Left ventricle myocardium inferior (tissue), 1 donor: ENCODE measurements at places on chromosomes 16 and 17. TPM values are rescaled to one million over a fixed set of nuclear protein-coding genes. Genes with fewer than 3 reads are reported as not detected.

SCGB1C2 gene
- not detected for total RNA-seq

GRCh38 chr17:62611728-62612127 is 15.7 kb upstream of the MRC2 start:
- no peak for DNase-seq

DNA sequence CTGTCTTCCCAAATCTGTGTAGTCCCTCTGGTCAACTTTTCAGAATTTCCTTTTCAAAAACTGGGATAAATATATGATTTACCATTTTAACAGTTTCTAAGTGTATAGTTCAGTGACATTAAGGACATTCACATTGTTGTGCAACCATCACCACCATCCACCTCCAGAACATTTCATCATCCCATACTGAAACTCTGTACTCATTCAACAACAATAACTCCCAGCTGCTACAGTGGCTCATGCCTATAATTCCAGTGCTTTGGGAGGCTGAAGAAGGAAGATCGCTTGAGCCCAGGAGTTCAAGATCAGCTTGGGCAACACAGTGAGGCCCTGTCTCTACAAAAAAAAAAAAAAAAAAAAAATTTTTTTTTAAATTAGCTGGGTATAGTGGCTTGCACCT is 131.0 kb downstream of the AATF start:
- no peak for DNase-seq

GRCh38 chr17:6706996-6707395 is 6.2 kb downstream of the SLC13A5 start:
- DNase-seq: no peak

GRCh38 chr17:81045590-81046095 is 10.7 kb downstream of the BAIAP2 start:
- no peak for DNase-seq

GRCh38 chr16:764848-765487 is 4.4 kb downstream of the MSLN start:
- no peak for DNase-seq

DNA sequence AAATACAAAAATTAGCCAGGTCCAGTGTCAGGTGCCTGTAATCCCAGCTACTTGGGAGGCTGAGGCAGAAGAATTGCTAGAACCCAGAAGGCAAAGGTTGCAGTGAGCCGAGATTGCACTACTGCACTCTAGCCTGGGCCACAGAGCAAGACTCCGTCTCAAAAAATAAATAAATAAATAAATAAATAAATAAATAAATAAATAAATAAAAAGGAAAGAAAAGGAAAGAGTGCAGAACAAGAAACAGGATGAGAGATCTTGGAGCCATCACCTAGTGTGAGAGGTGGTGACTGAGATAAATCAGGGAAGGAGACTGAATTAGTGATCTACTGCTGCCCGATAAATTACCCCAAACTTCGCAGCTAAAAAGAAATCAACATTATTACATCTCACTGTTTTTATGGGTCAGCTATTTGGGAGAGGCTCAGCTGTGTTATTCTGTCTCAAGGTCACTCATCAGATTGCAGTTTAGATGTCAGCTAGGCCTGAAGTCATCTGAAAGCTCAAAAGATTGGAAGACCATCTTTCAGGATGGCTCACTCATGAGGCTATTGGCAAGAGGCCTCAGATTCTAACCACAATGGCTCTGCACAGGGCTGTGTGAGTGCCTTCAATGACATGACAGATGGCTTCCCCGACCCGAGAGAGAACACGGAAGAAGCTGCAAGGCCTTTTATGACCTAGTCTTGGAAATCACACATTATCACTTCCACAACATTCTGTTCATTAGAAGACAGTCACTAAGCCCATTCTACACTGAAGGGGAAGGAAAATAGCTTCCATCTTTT is 66.4 kb downstream of the CMC2 start:
- DNase-seq: no peak

DNA sequence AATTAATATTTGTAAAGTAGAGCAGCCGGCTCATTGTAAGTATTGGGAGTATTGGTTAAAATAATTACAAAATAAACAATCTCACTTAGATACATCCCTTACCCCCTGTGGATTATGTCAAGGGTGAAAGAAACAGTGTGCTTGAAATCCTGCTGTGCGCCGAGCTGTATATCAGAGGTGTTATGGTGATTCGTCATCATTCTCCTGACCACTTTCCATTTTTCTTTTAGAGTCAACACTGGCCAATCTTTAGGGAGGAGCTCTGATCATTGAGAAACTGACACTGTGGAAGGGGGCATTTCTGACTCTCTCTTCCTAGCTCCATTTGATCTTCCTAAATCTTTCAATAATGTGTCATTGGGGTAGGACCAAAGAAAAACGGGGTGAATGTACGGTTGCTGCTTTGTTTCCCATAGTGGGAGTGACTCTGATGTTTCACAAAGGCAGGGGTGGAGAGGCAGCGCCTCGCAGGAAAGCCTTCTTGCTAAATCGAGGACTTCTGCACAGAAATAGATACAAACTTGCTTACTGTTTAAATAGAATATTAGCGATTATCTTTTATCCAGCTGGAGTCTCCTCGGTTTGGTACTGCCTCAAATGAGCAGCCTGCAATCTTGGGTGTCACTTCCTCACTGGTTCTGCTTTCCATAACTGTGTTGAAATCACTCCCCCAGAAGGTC is 123.4 kb downstream of the PRKCB start:
- no peak for DNase-seq

DNA sequence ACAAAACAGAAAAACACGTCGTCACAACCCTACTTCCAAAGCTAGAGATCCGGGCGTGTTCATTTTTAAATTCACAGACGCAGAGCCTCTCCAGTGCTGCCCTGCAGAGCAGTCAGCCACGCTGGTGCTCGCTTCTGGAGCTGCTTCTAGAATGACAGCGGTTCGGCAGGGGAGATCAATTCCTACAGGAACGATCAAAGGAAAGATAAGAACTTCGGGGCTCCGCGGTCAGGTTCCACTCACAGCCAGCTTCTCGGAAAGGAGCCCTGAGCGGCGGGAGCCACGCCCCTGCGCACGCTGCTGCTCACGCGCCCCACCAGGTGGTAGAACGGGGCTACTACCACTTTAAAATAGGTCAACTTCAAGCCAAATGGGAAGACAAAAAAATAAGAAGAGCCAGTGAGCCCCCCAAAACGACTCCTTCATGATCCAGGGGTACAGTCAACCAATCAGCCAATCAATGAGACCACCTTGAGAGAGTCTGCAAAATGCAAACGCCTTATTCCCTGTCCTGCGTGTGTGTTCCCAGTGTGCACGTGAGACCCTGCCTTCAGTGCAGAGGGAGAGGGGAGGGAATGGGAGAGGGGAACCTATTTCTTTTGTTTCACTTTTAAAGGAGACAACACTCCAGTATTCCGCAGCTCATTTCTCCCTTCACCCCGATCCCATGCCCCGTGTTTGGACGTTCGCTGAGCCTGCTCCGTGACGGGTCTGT is 209.7 kb downstream of the RBFOX3 start:
- peak; percentile 60 for DNase-seq

PRSS8 gene
- total RNA-seq: not detected

DNA sequence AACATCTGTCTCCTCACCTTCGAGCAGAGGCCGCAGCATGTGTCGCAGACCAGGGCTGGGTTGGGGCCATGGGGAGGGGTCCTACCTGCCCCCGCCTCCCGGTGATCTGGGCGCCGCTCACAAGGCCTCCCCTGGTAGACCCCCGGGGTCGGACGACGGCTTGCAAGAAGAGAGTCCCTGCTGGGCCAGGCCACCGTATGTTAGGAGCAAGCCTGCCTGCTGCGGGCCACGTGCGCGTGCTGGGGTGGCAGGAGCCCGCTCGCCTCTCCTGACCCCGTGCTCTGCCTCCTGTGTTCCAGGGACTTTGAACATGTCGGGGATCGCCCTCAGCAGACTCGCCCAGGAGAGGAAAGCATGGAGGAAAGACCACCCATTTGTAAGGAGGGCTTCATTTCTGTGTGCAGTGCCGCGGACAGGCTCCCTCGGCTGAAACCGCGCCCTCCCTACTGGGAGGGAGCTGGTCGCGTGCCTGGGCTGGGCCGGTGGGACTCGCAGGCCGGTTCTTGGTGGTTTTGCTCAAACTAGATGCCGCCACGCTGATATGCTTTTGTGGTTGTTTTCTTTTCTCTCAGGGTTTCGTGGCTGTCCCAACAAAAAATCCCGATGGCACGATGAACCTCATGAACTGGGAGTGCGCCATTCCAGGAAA is 4.4 kb downstream of the UBE2I start:
- no peak for DNase-seq

FBXO39 gene
- total RNA-seq: not detected

- no peak for DNase-seq
Measured at GRCh38 chr17:28381141-28381825, 9.8 kb downstream of the SARM1 start.

DNA sequence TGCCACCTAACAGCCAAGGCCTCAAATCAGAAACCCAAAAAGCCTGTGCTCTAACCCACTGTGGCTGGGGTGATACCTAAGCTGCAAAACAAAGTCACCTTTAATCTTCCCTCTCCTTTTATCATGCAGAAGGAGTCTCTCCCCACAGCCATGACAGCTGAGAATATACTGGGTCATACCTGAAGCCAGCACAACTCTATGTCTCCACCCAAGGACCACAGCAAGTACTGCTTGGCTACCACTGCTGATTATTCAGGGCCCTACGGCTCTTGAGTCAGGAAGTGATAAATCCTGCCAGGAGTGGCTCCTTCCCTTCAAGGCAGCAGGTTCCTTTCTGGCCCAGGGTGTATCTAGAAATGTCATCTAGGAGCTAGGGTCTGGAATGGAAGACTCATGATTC is 151.5 kb upstream of the TOM1L1 start:
- DNase-seq: no peak

BFAR gene
- total RNA-seq: 28.6 TPM

DNA sequence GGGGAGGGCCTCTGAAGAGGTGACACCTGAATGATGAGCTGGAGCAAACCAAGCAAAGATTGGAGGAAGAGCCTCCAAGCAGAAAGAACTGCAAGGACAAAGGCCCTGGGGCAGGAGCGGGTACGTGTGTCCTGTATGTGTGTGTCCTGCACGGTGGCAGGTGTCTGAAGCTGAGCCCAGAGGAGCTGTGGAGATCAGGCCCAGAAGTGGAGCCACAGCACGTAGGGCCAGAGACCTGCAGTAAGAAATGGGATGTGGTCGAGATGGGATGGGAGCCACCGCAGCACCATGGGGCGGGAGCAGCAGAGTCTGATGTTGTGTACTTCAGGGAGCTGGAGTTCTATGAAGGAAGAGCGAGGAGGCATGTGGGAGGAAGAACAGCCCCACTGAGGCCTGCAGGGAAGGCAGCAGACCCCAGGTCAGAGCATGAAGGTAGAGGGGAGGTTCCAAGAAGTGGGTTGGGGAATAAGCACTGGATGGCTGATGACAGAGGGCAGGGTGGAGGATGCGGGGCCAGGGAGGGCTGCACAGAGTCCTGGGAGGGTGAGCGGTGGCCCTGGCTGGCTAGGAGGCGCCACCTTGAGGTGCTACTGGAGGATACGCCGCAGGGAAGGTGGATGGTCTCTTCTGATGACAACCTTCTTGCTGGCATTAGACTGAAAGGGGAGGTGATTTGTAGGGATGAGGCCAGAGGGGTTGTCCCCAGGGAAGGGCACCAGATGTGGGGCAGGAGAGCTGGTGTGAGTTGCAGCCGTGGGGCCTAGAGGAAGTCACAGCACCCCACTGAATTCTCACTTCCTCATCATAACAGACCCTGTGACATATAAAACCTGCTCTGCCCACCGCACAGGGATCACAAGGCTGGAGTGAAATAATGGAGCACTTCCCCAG is 10.6 kb upstream of the CETP start:
- peak; percentile 23 for DNase-seq

- peak; percentile 20 for DNase-seq
Measured at GRCh38 chr17:10197721-10198508, 491 bp downstream of the GAS7 start.

DNA sequence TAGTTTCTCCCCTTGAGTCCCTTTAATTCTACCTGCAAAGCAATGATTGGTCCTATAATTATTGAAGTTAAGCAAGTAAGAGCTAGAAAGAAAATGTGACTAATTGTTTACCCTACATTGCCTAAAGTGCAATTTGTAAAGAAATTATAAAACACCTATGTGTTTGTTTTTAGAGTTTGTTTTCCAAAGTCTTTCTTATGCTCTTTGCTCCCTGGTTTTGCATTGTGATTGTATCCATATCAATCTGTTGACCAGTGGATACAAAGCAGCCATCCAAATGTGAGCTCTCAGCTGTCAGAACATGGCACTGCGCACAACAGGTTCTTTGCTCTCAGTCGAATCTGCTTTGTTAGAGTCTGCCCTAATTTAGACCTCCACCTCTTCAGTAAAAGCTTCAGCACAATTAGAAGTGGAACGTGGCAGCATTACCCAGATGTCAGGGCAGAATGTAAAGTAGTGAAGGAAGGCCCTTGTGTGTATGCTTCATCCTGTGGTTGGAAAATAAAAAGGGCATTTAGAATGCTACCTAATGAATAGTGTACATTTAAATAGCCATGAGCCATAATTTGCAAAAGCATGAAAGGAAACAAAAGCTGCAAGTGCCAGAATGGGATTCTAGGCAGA is 70.5 kb downstream of the AATF start:
- no peak for DNase-seq

DNA sequence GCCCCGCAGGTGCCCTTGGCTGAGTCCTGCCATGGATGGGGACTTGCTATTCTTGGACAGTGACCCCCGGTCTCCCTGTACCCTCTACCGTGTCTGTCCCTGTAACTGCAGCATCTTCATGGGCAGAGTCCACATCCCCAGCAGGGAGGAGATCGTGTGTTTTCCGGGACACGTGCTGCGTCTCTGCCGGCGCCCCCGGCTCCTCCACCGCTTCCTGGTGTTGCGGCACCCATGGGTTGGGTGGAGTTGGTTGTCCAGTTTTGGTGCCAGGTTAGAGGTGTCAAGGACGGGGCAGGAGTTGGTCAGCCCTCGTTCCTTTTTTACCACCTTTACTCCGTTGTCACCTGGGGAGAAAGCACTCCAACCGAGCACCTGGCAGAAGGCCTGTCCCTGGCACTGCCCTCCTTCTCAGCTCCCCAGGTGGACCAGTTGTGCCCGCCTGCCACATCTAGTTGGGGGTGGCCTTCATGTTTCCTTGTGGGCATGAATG is 20.0 kb downstream of the BAIAP2 start:
- no peak for DNase-seq

GRCh38 chr16:2513405-2514332 is at the start of gene ATP6V0C:
ATP6V0C (plus strand) TSS chr16:2513952; CDS start chr16:2514104, 152 bp downstream.
- peak; percentile 93 for DNase-seq

DNA sequence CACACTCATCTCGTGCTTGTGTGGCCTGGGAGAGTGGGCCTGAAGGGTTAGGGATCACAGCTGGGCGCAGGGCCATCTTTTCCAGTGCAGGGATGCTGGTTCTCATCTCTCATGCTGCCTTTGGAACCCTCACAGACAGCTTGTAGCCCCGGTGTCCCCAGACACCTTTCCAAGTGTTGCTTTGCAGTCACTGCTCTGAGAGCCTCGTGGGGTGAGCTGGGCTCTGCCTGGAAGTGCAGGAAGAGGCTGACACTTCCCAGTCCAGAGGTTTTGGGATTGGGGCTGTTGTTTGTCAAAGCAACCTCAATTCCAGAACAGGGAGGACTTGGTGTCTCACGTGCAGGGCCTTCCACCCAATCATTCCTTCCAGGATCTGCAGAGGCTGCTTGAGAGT is 28.2 kb downstream of the TBX4 start:
- DNase-seq: no peak

- peak; percentile 53 for DNase-seq
Measured at GRCh38 chr17:50148226-50149090, 2.0 kb downstream of the PPP1R9B start.
